ENCODE measurements at places on chromosomes 2 and 18.

DNA sequence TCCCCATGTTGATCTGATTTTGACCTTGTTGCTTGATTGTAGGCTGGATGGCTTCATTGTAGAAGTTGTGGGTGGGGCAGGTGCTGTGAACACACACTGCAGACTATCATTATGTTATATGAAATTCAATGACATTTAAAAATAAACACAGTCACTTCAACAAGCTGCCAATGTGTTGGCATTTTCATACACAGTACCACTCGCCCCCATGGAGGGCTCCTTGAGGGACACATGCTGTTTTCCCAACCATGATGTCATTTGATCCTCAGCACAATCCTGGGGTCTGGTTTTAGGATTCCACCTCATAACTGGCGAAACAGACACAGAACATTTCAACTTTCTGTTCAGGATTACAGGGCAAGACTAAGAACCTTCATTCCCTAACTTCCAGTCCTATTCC lies 86.9 kb downstream of the ZCCHC2 start:
- DNase-seq: no peak

DNA sequence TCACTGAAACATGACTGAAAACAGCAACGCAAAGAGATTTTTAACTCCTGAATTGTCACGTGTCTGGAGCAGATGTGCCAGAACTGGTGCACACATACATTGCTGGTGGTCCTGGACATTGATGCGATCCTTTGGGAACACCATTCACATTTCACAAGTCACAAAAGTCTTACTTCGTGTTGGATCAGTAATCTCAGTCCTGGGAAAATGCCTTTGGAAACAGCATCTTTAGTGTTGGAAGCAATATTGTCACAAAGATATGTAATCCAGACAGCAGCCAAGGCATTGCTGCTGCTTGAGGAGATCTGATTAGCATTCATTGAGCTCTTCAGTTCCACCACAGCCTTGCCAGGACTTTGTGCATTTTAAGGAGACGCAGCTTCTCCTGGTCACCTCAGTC lies 126.2 kb upstream of the SH3BP4 start:
- DNase-seq: no peak

DNA sequence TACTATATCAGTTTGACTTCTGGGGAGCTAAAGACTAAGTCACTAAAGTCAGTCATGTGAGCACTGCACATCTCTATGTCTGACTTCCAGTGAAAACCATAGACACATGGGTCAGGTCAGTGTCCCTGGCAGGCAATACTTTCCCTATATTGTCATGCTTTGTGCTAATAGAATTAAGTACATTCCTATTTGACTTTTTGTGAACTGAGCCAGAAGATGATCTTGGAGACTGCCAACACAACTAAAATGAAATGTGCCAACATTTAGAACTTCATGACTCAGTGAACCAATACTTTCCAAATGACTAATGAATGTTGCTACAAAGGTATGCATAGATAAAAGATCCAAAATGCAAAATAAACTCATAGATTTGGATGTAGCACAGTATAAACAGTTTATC lies 820.8 kb upstream of the FAM98A start:
- no peak for DNase-seq

DNA sequence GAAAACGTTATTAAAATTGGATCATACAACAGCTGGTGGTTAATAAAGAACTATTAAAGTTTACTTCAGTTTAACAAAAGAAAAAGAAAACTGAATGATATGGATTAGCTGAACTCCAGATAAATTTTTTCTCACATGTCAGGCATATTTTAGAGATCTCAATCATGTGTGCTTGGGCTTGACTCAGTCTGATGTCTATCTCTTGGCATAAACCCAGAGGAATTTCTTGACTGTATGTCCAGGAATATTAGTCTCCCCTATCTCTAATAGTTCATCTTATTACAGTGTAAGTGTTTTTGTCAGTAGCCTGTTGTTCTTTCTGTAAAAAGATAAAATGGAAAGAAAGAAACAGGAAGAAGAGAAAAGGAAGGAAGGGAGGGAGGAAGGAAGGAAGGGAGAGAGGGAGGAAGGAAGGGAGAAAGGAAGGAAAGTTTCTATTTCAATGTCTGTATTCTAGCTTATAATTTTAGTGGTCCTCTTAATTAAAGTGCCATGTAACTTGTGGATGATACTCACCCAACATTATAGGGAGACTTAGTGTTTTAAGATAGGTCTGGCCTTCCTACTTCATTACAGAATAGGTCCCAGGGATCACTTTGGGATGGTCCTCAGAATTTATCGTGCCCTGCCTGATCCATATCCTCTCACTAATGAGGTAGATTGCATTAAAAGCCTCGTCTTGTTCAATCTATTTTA lies 99.7 kb upstream of the UGP2 start:
- no peak for DNase-seq

DNA sequence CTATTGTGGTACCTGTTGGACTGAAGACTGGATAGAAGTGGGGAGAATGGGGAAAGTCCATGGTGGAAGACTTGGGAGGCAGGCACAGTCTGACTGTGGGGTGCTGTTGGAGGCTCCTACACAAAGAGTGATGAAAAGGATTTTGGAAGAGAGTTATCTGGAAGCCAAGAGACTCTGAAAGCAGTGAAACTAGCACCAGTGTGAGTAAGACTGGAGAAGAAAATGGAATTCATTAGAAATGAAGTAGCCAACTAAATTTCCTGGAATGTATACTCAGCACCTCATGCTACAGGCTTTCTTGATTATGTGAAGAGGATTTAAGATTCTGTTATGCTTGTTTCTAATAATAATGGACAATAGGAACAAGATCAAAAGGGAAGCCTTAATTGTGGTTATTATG lies 27.7 kb downstream of the ELP2 start:
- no peak for DNase-seq

DNA sequence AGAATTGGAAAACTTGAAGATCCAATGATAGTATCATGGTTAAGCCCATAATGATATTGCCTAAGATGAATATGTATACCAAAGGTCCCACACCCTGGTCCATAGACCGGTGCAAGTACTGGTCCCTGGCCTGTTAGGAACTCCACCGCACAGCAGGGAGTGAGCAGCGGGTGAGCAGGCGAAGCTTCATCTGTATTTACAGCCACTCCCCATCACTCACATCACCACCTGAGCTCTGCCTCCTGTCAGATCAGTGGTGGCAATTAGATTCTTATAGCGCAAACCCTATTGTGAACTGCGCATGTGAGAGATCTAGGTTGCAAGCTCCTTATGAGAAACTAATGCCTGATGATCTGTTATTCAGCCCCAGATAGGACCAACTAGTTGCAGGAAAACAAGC lies 402.4 kb downstream of the EPHA4 start:
- DNase-seq: no peak

DNA sequence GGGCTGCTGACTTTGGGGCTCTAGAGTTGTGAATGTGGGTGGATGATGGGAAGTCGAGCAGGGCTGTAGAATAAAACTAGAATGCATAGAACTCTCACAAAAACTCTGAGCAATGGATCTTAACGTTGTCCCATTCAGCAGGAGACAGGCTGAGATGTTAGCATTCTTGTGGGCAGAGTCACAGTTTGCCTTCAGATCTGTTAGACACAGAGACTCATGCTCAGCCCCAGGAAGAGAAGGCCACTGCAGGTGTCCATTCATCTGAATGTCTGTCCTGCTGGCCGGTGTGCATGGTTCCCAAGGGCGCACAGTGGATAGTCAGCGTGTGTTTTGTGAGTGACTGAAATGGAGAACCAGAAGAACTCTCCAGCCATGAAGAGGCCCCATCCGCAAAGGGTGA lies 111.3 kb downstream of the TSN start:
- no peak for DNase-seq

DNA sequence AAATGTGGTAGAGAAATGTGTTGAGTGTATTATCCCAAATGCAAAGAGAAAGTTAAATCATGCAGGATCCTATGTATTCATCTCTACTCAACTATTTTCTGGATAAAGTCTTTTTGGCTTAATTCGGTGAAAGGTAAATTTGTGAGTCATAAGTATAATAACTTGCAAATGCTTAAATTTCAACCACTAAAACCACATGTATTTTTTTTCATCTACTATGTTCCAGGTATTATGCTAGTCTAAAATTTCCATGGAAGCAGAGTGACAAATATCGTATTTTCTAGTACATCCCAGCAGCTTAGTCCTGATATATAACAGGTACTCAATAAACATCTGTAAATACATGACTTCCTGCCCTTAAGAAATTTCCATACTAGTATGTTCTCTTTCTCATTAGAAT lies 6.2 kb downstream of the ALS2 start:
- DNase-seq: peak; percentile 11

DNA sequence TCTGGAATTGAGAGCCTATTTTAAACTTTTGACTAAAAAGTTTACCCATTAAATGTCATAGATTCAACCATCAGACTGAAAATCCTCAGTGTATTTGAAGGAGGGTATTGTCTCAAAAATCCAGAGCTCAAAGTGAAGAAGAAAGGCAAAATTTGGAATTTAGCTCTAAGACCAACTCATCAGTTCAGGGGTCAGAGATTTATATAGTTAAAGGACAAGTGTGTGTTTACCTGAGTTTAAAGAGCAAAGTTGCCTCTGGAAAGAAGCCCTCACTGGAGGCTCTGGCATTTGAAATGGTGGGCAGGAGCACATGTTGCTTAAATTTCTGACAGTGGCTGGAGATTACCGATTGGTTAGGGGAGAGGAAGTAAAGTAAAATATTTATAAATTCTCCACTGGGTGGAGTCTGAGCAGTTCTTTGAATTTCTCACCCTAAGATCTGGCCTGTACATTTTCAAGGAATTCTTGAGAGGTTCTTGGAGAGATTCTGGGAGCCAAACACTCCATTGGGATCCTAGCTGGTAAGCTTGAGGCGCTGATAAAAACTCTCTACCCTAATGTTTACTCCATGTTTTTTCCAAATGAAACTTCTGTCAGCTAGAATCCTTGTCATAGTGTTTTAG lies at the start of gene KYNU:
TSS of gene KYNU (plus strand) at position 449 of the 623 bp plus-strand sequence. CDS start 7,704 bp downstream, outside the sequence.
- DNase-seq: peak; percentile 43

DNA sequence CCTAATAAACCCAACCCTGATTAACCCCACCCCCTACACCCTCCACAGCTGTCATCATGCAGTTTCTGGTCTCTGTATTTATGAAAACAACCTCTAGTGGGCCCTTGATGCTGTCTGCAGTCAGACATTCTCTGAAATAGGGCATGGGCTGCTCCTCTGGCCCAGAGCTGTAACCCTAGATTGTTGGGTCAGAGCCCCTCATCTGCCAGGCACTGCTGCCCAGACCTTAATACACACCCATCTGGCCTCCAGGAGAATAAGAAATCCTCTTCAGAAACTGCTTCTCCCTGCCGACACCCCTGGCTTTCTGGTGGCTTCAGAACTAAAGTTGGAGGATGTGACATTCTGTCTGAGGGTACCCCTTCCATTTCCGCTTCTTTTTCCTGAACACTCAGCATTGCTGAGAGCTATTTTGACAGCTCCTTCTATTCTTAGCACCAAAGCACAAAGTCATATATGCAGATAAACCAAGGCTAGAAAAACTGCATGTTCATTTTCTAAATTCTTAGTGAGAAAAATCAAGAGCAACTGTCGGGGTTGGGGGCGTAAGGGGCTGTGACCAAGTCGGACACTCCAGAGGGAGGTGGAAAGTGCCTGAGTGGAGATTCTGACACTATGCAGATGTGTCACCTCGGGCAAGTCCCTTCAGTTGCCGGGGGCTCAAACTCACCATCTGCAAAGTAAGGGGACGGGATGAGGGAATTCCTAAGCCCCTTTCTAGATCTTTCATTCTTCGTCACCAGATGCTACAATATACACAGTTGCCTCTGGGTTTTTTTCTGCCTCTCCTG lies 28.7 kb downstream of the SRSF7 start:
- DNase-seq: no peak

- no peak for DNase-seq
Observed at GRCh38 chr2:220127876-220128275, 500.4 kb downstream of the SLC4A3 start.

DNA sequence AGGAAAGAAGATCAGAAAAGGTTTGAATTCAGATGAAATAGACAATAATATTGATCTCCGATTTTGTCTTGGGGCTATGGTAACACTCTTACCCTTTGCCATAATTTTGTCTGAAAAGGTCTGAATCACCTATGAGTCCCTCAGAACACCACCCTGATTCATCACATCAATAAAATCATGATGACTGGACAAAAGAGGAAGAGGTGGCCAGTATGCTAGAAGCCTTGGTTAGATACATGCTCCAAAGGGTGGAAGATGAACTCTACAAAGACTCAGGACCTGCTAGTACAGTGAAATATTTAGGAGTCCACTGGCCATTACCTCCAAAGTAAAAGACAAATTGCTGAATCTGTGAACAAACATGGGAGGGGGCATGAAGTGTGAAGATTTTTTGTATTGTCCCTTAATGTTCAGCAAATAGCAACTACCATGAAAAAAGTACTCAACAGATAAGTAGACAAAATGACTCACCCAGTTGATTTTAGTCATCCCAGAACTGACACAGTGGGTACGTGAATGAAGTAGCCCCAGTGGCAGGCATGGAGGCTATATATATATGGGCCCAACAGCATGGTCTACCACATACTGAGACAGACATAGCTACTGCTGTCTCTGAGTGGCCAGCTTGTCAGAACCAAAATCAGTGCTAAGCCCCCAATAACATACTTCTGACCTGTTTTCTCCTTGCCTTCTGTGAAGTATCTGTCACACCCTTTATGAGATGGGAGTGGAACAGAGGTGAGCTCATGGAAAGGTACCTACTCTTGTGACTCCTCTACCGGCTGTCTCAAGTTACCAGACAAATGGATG lies 36.5 kb upstream of the GLS start:
- DNase-seq: peak; percentile 91

DNA sequence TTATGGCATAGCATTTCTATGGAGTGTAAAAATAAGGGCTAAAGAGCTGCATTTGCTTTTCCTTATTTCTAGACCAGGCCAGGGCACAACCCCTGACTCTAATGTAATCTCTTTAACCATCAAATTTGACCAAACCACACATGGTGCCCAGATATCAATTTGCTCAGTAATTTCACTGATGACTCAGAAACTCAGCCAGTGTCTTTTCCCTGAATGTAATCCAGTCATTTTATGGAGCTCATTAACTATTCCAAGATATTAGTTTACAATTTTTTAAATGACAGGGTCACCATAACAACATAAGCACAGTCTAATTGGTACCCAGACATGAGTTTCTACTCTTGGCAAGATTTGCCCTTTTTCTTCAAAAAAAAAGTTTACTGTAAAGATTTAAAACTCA lies 270.8 kb upstream of the AGAP1 start:
- DNase-seq: no peak

DNA sequence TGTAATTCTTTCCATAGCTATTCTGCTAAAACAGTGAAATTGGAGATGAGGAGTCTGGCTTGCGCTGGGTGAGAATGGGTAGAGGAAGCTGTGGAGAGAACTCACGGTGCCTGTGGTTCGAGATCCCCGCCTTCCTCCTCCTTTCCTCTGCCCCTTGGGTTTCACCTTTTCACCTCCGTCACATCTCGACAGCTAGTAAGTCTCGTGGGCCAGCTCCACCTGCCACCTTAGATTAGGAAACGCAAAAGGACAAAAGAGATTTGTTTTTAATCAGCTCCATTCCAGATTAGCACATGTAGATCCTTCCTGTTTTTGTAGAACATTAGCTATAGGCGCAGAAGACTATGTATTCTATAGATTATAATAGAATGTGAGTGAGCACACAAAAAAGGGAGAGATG lies 20.6 kb downstream of the TRIB2 start:
- no peak for DNase-seq
